ENCODE measurements at places on chromosomes 1 and 21. TPM values are rescaled to one million over a fixed set of nuclear protein-coding genes. Genes with fewer than 3 reads are reported as not detected.

GRCh38 chr1:180505732-180506335, 3.5 kb upstream of the ACBD6 start:
- DNase-seq = no peak
- H3K27me3 ChIP-seq = no peaks in the 10 kb centered on the region
- no peaks in the 10 kb centered on the region for H3K36me3 ChIP-seq
- no peak overlapping the region for H3K4me3 ChIP-seq

CGN gene
- 147 TPM for total RNA-seq

DNA sequence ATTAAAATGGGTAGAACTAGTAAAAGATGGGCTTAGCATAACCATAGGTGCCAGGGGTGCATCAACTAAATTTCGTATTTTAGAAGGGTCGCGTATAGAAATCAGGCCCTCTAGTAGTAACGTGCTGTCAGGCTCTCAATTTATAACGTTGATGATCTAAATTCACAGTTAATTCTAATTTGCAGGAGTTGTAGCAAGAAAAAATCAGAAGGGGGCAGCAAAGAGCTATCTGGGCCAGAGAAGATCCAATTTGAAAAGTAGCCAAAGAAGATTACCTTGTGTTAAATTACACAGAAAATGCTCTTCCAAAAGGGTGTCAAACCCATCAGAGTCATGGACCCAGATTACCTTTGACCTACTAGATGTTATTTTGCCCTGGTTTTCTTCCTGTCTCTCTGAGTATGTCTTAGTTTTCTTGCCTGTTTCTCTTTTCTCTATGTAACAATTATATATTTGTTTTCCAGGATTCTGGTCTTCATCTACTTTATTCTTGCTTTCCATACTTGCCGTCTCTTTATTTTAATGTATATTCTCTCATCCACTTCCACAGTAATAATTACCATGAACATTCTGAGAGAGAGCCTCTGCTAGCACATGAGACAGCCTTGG, 1030.9 kb downstream of the AMY1C start:
- H3K36me3 ChIP-seq = no peaks in the 10 kb centered on the region
- no peaks in the 10 kb centered on the region for H3K27me3 ChIP-seq
- H3K27ac ChIP-seq = no peak overlapping the region
- no peaks in the 10 kb centered on the region for H3K4me1 ChIP-seq
- no peak overlapping the region for H3K4me3 ChIP-seq

DNA sequence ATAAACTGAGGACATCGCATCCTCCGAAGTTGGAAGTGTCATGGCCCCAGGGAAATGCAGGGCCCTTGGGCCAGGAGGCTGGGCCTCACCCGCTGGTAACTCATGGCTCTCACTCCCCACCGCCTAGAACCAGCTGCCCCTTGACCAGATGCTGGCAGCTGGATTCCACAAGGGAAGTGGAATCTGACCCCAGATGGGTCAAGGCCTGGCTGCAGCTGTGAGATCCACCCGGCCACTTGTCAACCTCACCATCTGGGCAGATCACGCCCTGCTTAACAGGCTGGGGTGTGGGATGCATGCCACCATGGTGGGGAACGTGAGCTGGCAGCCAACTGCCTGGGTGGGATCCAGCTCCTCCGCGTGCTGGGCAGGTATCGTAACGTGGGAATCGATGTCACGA, 25.5 kb downstream of the KCNAB2 start:
- no peak overlapping the region for H3K27ac ChIP-seq
- no peaks in the 10 kb centered on the region for H3K36me3 ChIP-seq
- no peak overlapping the region for H3K4me3 ChIP-seq

- DNase-seq = no peak
- no peaks in the 10 kb centered on the region for H3K36me3 ChIP-seq
- no peaks in the 10 kb centered on the region for H3K4me1 ChIP-seq
- H3K27me3 ChIP-seq = no peaks in the 10 kb centered on the region
Measured at GRCh38 chr1:162856260-162856659, 4.7 kb downstream of the CCDC190 start.

PLEKHN1 gene
- total RNA-seq = 3.1 TPM

DNA sequence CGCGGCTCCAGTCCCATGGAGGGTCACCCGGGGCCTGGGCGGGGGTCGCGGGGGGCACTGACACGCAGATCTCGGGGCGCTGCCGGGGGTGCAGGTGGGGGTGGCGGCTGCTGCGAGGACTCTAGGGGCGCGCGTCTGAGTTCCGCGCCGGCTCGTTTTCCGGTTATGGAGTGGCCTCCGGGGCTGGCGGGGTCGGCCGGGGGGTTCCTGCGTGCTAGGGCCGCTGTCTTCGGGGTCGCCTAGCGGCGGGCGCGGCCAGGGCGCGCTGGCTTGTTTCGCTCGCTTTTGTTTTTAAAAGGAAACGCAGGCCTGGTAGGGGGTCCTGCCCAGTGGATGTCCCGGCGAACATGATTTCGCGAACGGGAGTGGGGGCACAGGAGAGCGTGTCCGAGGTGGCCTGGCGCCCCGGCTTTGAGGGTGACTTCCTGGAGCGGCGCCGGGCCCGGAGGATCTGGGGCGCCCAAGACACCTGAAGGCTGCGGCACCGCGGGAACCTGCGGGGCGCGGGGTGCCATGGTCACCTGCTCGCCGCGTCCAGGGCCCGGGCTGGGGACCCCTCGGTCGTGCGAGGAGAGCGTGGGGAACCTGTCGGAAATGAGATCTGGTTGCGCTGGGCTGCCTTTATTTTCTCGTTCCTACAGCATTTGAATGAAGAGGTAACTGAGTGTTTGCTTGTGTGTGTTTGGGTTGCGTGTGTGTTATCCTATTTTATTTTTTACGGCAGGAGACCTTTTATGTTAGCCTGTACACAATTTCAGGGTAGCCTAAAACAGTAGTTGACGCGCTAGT, 618 bp downstream of the ETS2 start:
- H3K27me3 ChIP-seq = no peaks in the 10 kb centered on the region
- peak; percentile 41 for DNase-seq
- H3K4me1 ChIP-seq = peaks cover 28% of the 10 kb centered on the region
- H3K4me3 ChIP-seq = peak overlapping the region; percentile 86

- H3K4me3 ChIP-seq = no peak overlapping the region
- peaks cover 52% of the 10 kb centered on the region for H3K4me1 ChIP-seq
- DNase-seq = peak; percentile 93
- H3K27ac ChIP-seq = peak overlapping the region; percentile 97
- H3K27me3 ChIP-seq = no peaks in the 10 kb centered on the region
Measured at GRCh38 chr1:23562137-23562876, 3.0 kb upstream of the ID3 start.

- H3K36me3 ChIP-seq = no peaks in the 10 kb centered on the region
- no peak overlapping the region for H3K4me3 ChIP-seq
- no peak overlapping the region for H3K27ac ChIP-seq
- peaks cover 41% of the 10 kb centered on the region for H3K4me1 ChIP-seq
- DNase-seq = no peak
Measured at GRCh38 chr1:111977378-111977777, 12.1 kb downstream of the KCND3 start.

C1orf116 gene
- total RNA-seq = 10.4 TPM

- no peaks in the 10 kb centered on the region for H3K27me3 ChIP-seq
- H3K4me1 ChIP-seq = peaks cover 19% of the 10 kb centered on the region
- H3K27ac ChIP-seq = no peak overlapping the region
- no peaks in the 10 kb centered on the region for H3K36me3 ChIP-seq
- no peak for DNase-seq
Measured at GRCh38 chr1:115430441-115431158, 92.6 kb upstream of the NGF start.

INPP5B gene
- 18.8 TPM for total RNA-seq

DNA sequence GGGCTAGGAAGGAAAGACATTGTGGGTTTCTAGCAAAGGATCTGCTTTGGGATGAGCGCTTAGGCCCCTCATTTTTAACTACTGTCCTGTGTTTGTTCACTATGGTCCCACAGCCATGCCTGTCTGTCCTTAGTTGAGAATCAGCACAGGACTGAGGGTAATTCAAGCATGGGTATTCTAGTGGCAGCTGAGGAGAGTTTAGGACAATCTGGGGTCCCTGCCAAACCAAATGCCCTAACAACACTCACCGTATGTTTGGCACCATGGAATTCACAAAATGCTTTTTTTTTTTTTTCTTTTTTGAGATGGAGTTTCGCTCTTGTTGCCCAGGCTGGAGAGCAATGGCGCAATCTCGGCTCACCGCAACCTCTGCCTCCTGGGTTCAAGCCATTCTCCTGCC, 10.4 kb downstream of the ARHGEF11 start:
- H3K27ac ChIP-seq = no peak overlapping the region
- no peaks in the 10 kb centered on the region for H3K27me3 ChIP-seq
- H3K36me3 ChIP-seq = no peaks in the 10 kb centered on the region
- DNase-seq = no peak
- H3K4me1 ChIP-seq = no peaks in the 10 kb centered on the region
- no peak overlapping the region for H3K4me3 ChIP-seq

- H3K27me3 ChIP-seq = no peaks in the 10 kb centered on the region
- H3K36me3 ChIP-seq = no peaks in the 10 kb centered on the region
- no peaks in the 10 kb centered on the region for H3K4me1 ChIP-seq
- DNase-seq = no peak
- H3K27ac ChIP-seq = no peak overlapping the region
Measured at GRCh38 chr1:42797979-42798378, 13.2 kb downstream of the TMEM269 start.

DNA sequence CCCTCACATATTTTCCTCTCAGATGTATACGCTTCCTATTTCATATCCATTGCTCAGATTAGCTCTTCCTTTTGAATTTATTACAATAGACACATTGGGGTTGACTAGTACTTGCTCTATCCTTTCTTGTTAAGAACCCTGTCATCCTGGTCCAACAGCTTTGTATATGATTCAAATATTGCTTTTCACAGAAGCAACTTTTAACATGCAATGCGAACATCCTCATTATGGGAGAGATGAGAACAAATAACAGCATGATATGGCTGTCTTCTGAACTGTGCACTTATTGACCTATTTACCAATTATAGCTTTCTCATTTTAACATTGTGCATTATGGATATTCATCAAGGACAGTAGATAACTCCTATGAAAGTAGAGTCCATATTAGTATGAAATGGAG, 510.8 kb downstream of the PTPRC start:
- DNase-seq = no peak
- H3K4me3 ChIP-seq = no peak overlapping the region
- H3K36me3 ChIP-seq = no peaks in the 10 kb centered on the region
- no peak overlapping the region for H3K27ac ChIP-seq
- no peaks in the 10 kb centered on the region for H3K4me1 ChIP-seq
- H3K27me3 ChIP-seq = no peaks in the 10 kb centered on the region

DNA sequence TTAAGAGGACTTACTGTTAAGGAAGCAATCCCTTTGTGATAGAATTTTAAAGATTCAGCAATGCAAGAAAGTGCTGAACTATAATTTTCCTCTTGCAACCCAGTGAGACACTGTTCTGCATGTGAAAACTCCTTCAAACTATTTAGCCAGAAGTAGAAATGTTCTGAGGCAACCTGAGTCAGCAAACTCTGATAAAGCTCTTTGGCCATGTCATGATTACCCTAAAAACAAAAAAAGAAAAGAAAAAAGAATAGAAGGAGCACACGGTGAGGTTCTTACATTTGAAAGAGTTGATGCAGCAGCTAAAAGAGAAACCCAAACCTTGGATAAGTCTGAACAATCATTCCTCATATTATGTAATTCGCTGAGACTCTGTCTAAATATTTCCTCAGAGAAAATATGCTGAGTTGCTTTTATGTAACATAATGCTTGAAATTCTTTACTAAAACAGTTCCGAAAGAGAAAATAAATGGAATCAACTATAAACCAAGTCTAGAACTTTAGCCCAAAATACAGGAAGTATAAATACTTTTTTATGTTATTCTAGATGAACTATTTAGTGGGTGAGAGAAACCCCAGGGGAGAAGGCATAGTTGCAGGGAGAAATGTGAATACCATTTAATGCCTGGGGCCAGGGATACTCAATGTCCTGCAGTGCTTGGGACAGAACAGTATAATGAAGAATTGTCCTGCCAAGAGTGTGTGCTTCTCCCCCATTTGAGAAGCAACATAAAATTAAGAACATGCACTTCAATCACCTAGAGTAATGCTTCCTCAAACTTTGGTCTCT, 60.0 kb downstream of the INTS7 start:
- no peaks in the 10 kb centered on the region for H3K27me3 ChIP-seq
- no peak for DNase-seq
- H3K27ac ChIP-seq = no peak overlapping the region
- H3K36me3 ChIP-seq = no peaks in the 10 kb centered on the region
- H3K4me1 ChIP-seq = no peaks in the 10 kb centered on the region
